ENCODE measurements at places on chromosomes 4 and X. TPM values are rescaled to one million over a fixed set of nuclear protein-coding genes. Genes with fewer than 3 reads are reported as not detected.

- DNase-seq: no peak
- H3K36me3 ChIP-seq: no peaks in the 10 kb centered on the region
- no peak overlapping the region for H3K4me3 ChIP-seq
- peaks cover 3% of the 10 kb centered on the region for H3K27me3 ChIP-seq
These were observed 49.5 kb downstream of the RGS12 start for GRCh38 chr4:3342182-3342854.

- H3K27ac ChIP-seq: no peak overlapping the region
- no peak overlapping the region for H3K4me3 ChIP-seq
- H3K4me1 ChIP-seq: peaks cover 10% of the 10 kb centered on the region
- peaks cover 7% of the 10 kb centered on the region for H3K36me3 ChIP-seq
- DNase-seq: no peak
These were observed 202.5 kb upstream of the RPL34 start for GRCh38 chr4:108417923-108418322.

GRCh38 chrX:47579537-47579936, 2.7 kb upstream of the TIMP1 start:
- H3K4me1 ChIP-seq: peaks cover 13% of the 10 kb centered on the region
- H3K4me3 ChIP-seq: no peak overlapping the region
- DNase-seq: no peak
- H3K27ac ChIP-seq: no peak overlapping the region

DNA sequence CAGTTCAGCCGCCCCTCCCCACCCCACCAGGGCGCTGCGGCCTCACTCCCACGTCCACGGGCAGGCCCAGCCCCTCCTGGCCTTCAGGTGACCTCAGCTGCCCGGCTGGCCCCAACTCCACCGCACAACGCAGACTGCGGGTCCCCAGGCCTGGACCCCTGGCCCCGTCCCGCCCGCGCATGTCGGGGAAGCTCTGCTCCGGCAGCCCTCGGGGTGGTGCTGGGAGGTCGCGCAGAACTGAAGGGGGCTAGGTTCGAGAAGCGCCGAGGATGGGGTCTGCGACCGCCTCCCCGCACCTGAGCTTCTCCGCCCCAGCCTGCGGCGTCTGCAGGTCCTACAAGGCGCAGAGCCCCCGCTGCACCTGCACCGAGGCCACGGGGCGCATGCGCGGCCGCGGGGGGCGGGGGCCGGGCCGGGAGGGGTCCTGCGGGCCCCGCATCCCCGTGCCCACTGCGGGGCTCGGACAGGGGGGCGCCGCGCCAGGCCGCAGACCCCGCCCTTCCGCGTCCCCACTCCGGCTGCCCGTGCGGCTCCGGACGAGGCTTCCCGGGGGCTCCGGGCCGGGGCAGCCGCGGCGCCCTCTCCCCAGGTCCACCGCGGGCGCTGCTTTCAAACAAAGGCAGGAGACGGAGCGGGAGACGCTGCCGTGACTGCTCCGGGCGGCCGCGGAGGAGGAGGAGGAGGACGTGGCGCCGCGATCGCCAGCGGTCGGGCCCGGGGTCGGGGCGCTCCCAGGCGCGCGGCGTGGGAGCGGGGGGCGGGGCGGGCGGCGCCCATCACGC, 672 bp upstream of the NAT8L start:
- H3K4me3 ChIP-seq: no peak overlapping the region
- H3K4me1 ChIP-seq: no peaks in the 10 kb centered on the region

GRCh38 chr4:137312257-137312656, 220.0 kb downstream of the PCDH18 start:
- no peak for DNase-seq
- no peak overlapping the region for H3K4me3 ChIP-seq
- no peaks in the 10 kb centered on the region for H3K27me3 ChIP-seq
- H3K36me3 ChIP-seq: no peaks in the 10 kb centered on the region

- H3K27me3 ChIP-seq: no peaks in the 10 kb centered on the region
- no peaks in the 10 kb centered on the region for H3K36me3 ChIP-seq
- no peak for DNase-seq
- no peaks in the 10 kb centered on the region for H3K4me1 ChIP-seq
These were observed 167.6 kb downstream of the SOX3 start for GRCh38 chrX:140337263-140337662.

DNA sequence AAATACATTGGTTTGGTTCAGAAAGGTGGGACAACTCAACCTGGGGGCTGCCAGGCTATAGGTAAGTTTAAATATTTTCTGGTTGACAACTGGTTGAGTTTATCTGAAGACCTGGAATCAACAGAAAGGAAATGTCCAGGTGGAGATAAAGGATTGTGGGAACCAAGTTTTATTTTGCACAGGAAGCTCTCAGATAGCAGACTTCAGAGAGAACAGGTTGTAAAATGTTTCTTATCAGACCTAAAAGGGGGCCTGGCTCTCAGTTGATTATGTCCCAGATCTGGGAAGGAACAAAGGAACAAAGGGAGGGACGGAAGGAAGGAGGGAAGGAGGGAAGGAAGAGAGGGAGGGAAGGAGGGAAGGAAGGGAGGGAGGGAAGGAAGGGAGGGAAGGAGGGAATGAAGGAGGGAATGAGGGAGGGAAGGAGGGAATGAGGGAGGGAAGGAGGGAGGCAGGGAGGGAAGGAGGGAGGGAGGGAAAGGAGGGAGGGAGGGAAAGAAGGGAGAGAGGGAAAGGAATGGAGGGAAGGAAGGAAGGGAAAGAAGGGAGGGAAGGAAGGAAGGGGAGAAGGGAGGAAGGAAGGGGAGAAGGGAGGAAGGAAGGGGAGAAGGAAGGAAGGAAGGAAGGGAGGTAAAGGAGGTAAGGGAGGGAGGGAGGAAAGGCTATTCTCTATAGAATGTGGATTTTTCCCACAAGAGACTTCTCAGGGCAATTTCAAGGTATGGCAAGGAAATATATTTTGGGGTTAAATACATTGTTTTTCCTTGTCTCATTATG, 186.7 kb downstream of the DHRSX start:
- no peak for DNase-seq
- H3K36me3 ChIP-seq: peaks cover 10% of the 10 kb centered on the region
- no peaks in the 10 kb centered on the region for H3K27me3 ChIP-seq

- no peaks in the 10 kb centered on the region for H3K4me1 ChIP-seq
- no peak overlapping the region for H3K27ac ChIP-seq
- no peak for DNase-seq
- H3K36me3 ChIP-seq: no peaks in the 10 kb centered on the region
These were observed 31.8 kb downstream of the ANXA10 start for GRCh38 chr4:168124008-168124641.

GRCh38 chrX:103440621-103441020, 64.3 kb downstream of the BEX3 start:
- H3K27me3 ChIP-seq: no peaks in the 10 kb centered on the region
- H3K36me3 ChIP-seq: no peaks in the 10 kb centered on the region
- H3K27ac ChIP-seq: no peak overlapping the region
- no peak overlapping the region for H3K4me3 ChIP-seq
- DNase-seq: no peak
- no peaks in the 10 kb centered on the region for H3K4me1 ChIP-seq

GRCh38 chrX:63746278-63746677, 38.7 kb downstream of the ARHGEF9 start:
- H3K27me3 ChIP-seq: no peaks in the 10 kb centered on the region
- H3K4me3 ChIP-seq: peak overlapping the region; percentile 74
- peak overlapping the region; percentile 98 for H3K27ac ChIP-seq
- H3K4me1 ChIP-seq: peaks cover 65% of the 10 kb centered on the region
- peaks cover 15% of the 10 kb centered on the region for H3K36me3 ChIP-seq

DNA sequence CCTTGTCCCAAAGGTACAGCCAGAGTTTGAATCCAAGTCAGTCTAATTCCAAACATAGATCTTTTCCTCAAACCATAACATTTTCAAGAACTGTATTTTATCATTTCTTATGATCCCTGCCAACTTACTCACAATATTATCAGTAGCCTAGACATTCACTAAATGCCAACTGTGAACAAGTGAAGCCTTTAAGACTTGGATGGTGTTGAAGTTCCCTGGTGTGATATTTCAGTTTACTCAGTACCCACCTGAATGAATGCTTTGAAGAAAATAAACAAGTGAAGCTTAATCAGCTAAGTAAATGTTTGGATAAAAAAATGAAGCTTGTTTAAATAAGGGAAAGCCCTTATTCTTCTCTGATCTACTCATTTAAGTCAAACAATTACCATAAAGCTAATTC, 1028.3 kb downstream of the DMD start:
- no peak overlapping the region for H3K27ac ChIP-seq
- no peak for DNase-seq
- H3K27me3 ChIP-seq: no peaks in the 10 kb centered on the region
- H3K4me1 ChIP-seq: no peaks in the 10 kb centered on the region
- H3K4me3 ChIP-seq: no peak overlapping the region

Gene DRD5
- total RNA-seq: not detected

Gene PNMA6A
- 0.97 TPM for total RNA-seq

Gene PNCK
- total RNA-seq: 1.1 TPM

Gene SPANXC
- not detected for total RNA-seq

Gene BGN
- total RNA-seq: not detected

Gene IQSEC2
- total RNA-seq: 0.83 TPM
